CD4-positive, alpha-beta T cell treated with Interleukin-15 for 4 hours (primary cell): ENCODE measurements at places on chromosomes 5 and 9.
A peak's percentile ranks its signal among the peaks of the same experiment; 100 is the strongest.

DNA sequence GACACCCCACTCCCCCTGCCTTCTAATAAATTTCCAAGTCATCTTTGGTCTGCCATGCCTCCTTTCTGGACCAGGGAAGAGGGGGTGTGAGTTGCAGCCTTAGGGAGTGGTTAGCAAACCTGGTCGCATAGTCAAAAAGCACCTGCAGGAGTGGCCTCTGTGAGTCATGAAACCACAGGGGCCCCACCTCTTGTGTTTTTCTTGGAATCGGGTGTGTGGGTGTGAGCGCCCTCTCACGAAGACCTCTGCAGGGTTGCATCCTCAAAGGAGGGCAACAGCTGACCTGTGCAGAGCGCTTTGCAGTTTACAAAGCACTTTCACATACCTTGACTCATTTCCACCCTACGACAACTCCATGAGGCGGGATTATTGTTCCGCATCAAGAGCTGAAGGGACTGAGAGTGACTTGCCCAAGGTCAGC, 36.8 kb upstream of the TEX48 start:
- DNase-seq, result peak; percentile 95

- no peak for DNase-seq
Observed at GRCh38 chr9:88342246-88342645, 46.0 kb upstream of the SPIN1 start.

DNA sequence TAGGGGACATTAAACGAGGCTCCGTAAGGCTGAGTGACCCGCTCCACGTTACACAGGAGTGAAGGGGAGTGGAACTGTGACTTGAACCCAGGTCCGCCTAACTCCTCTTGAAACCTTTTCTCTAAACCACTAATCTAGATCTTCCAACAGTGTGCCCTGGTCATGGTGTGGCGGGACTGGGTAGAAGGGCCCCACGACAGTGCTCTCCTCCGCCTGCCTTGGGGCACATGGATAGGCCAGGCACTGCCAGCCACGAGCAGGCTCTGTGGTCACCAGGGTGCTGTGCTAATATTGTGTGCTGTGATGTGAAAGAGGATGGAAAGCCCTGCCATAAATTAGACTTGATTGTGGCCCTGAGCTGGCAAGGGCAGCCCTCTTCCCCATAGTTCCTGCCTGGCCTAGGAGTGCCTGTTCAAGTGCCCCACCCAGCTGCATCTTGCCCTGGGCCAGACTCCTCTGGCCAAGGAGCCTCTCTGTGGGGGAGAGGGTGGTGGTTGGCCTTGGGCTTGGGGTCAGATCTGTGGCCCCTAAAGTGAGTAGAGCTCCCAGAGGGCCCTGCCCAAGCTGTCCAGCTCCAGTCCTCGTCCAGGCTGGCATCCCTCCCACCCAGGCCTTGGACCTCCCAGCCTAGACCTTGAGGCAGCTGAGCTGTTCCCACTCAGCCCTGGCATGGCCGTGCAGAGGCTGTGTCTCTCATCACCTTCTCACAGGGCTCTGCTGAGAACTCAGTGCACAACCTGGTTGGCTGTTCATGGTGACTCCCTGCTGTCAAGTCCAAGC, 67.8 kb upstream of the TBC1D2 start:
- no peak for DNase-seq

- no peak for DNase-seq
Observed at GRCh38 chr5:28523888-28524635, 1485.7 kb upstream of the CDH9 start.

GRCh38 chr9:107190936-107191290, 92.2 kb upstream of the RAD23B start:
- DNase-seq, result no peak

DNA sequence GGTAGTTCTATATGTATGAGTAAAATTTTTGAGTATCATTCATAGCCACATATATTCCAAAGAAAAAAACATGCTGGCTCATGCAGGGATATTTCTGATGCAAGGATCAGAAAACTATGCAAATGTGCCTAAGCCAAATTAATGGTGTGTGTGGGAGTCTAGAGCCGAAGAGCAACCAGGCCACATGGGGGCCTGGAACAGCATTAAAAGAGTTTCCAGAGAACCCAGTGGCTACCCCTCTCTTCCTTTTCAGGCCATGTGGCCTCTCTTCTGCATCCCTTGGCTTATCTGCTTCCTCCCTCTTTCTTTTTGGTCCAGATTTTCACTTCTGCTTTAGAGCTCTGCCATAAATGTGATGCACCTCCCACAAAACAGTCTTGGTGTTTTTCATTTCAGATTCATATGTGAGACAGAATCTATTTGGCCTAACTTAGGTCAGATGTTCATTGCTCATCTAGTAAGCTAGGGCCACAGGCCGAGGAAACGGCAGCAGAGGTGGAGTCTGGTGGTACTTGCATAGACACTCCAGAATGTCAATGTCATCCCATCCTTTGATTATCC, 300.0 kb downstream of the SH3GL2 start:
- no peak for DNase-seq

DNA sequence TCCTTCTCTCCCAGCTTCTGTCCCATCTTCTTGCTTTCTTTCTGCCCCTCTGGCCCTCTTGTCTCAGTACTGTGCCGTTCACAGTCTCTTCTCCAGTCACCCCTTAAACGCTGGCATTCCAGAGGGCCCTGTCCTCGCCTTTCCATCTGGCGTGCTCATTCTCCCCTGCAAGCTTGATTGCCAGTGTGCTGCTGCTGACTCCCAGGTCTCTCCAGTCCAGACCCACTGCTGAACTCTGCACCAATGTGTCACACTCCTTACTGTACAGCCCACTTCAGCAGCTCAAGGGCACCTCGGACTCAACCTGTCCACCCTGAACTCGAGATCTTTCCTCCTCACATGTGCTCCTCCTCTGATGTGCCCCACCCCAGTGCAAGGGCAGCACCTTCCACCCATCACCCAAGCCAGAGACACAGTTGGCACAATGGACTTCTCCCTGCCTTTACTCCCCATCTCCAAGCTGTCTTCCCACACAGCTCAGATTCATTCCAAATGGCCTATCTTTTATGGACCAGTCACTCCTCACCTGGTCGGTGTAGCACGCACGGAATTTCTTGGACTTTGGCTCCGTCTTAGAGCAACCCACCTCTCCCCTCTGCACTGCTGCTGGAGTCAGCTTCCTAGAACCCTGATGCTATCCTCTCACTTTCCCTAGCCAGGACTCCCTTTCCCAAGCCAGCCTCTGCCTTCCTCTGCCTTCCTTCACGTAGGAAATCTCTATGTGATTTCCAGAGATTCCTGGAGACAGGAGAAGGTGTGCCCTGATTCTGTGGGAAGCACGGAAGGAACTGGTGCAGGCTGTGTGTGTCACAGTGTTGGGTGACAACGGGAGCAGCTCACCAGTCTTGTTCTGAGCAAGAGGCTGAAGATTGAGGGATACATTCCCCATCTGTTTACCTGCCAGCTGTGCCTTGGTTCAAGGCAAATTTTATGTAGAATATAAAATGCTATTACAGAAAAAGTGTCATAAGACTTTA, 26.0 kb upstream of the SLC2A8 start:
- DNase-seq, result no peak

DNA sequence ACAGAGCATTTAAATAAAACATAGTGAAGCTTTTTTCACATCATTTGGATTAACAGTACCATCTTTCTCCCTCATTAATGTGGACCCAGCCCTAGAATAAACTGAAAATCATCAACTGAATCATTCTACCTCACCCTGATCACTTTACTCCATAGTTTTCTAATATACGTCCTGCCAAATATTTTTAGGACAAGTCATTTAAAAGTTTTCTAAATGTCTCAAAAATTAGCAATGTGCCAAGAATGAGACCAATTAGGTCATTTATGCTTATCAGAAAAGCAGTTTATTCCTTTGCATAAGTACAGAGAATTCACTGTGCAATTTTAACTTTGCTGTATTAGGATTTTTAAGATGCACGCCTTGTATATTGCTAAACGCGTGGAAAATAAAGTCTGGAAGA, 284.4 kb downstream of the PIK3R1 start:
- DNase-seq, result no peak

DNA sequence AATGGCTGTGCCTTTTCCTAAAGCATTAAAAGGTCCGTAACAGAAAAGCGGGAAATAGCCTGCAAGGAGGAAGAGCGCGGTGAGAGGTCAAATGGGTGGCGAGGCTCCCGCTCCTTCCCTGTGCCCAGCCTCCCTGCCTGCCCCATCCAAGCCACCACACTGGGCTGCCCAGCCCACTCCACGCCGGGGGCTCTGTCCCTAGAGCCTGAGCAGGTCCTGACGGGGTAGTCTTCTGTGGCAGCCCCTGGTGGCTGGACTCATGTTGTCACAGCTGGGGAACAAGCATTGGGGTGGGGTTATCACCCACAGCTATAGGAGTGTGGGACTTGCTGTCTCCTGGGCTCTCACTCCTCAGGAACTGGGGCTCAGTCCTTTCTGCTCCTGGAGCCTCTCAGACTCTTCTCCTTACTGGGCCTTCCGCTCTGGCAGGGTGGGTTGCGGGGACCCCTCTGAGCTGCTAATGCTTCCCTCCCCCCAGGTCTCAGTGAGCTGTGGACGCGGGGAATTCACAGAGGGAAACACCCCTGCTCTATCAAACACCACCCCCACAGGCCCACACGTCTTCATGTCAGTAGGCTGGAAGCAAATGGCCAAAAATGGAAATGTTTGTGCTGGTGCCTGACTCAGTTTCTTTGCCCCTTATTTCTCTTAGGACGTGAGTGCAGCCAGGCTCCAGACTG, 152.4 kb upstream of the PHYKPL start:
- no peak for DNase-seq

GRCh38 chr9:8534828-8535227, 735.2 kb upstream of the DMAC1 start:
- DNase-seq, result no peak

GRCh38 chr5:172642051-172642409, 967 bp downstream of the NEURL1B start:
- DNase-seq, result no peak

DNA sequence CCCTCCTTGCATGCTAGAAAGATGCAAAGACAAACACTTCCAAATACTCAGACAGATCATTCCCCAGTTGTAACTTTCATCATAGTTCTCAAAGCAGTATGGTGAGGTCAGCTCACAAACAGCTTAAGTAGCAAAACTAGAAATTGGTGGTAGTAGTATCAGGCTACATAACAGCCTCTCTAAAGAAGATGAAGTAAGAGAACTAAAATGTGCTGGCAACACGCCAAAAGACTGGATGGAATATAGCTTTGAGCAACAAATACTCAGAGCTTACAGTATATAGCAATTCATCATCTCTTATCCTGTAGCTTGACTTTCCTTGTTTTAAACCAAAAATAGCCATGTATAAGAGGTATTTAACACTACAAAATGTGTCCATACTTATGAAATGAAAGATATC, 7.5 kb downstream of the PFDN1 start:
- peak; percentile 12 for DNase-seq

- no peak for DNase-seq
Observed at GRCh38 chr9:134410071-134410834, 84.0 kb downstream of the RXRA start.

DNA sequence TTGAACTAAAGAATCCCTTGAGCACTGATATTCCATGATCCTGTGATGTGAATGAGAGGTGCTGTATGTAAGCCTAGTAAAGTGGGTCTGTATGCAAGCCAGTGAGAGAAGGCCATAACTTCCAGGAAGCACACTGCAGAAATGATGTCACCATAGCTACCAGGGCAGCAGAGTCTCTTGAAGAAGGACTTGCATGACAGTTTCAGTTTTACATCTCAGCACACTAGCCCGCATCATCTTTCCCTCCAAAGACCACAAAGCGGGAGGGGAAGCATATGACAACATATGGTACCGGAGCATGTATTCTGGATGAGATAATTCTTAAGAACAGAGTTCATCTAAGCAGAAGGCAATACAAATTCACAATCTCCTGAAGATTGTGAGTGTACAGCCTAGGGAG, 37.6 kb upstream of the MAST4 start:
- no peak for DNase-seq

DNA sequence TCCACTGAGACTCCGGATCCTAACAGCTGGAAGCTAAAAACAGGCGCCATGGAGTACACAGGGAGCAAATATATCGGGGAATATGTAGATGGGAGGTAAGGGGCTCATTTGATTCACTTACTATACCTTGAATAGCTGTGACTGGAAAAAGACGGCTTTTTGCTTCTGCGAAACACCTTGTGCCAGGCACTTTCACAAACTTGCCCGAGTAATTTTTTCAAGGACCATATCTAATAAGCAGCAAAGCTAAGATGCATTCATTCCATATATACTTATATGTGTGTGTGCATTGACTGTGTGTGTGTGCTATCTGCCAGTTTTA, 178 bp downstream of the MORN5 start:
- DNase-seq, result no peak

GRCh38 chr5:28558196-28558595, 1519.8 kb upstream of the CDH9 start:
- DNase-seq, result no peak

DNA sequence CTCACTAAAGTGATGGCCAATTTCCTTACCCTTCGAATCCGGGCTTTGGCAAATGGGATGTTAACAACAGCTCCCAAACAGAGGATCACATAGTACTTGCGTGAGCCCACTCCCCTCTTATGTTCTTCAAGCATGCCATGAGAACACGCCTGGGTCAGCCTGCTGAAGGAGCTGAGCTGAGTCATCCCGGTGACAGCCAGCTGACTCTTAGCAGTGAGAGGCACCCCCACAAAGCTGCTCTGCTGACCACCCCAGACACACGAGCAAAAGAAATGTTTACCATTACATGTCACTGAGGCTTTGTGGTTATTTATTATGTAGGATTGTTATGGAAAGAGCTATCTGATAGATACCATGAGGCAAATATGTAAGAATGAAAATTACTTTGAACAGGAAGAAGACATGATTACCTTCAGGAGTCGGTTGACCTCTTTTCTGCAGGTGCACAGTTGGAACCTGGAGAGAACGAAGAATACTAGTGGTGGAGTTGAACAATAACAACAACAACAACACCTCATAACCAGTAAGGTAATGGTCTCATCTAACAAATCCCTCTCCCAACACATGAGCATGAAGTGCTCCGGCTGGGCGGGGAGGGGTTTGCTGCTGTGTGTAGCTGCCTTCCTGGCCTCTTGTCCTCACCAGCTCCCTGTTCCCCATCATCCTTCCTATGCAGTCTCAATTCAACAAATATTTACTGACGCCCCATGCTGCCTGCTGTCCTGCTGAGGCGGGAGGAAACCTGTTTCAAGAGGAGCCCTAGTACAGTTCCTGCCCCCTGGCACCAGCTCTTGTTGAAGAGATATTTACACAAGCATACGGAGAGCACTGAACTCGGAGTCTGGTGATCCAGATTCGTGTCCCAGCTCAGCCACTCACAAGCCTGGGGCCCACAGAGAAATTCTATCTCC, 69.4 kb upstream of the LHFPL2 start:
- DNase-seq, result no peak

DNA sequence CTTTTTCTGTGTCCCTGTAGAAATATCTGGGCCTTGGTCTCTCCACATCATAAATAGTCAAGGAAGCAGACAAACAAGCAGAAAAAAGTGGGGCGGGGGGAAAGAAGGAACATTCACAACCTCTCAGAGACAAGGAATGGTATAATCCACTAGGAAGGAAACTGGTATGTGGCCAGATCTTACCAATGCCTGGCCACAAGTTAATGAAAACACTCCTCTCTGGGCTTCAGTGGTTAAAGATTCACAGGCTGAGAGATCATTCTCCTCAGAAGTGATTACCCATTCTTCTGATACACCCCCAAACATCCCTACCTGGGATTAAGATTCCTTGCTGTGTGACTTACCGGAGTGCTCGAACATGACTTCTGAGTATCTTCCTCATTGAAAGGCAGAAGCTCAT, 290.6 kb downstream of the MARCHF11 start:
- DNase-seq, result no peak
